Mucosa of descending colon (tissue), 3 donors: ENCODE measurements at places on chromosomes 16 and 17.

DNA sequence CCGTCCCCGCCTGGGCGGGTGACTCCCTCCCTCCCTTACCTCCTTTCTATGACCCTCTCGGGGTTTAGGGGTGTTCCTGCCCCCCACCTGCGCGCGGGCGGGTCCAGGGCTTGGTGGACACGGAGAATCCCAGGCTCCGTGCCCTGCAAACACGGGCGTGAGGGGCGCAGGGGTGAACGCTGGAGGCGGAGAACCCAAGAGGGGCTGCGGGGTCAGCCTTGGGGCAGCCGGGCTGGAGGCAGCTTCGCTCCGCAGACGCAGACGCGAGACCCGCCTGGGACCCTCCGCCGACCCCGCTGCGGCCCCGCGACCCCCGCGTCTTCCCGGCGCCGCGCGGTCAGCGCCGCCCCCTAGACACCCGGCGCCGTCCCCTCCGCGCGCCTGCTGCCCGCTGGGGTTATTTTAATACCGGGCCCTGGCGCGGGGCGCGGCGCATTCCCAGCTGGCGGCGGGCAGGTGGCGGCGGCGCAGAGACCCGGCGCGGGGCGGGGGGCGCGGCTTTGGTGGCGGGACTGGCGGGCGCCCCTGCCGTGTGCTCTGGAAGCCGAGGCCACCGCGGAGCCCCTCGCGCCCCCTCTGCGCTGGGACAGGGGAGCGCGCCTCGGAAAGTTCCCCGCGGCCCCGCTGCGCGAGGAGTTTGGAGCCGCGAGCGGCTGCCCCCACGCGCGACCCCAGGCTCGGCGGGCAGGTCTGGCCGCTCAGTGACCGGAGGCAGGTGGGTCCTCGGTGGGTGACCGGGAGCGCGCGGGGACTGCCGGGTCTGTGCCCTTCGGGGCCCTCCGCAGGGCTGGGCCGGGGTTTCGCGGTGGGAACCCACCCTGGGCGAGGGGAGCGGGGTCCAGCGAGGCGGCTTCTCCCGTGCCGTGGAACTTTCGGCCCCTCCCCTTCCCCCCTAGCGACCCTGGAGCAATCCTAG lies at the start of gene UTS2R:
TSS of gene UTS2R (plus strand) at position 433 of the 916 bp plus-strand sequence. CDS start 2,560 bp downstream, outside the sequence.
- DNase-seq, result no peak

- no peak for DNase-seq
Measured at GRCh38 chr16:16036359-16036792, 87.0 kb downstream of the ABCC1 start.

GRCh38 chr16:81005610-81006161 lies 999 bp downstream of the CMC2 start:
- DNase-seq, result peak; percentile 33

GRCh38 chr16:51816929-51817328 lies 665.9 kb upstream of the SALL1 start:
- no peak for DNase-seq

DNA sequence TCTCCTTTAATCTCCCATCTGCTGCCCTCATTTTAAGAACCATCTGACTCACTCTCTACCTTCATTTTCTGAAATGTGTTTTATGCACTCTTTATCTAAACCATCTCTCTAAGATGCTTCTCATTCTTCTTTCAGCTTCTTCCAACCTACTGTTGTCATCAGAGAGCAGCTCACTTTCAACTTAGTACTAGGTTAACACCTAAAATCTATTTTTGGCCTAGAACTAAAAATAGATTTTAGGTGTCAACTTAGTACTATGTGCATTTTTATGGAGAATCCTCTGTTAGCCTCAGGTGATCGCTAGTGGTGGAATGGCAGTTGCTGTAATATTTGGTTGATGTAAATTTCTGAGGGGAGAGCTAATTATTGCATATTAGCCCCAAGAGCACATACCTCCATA lies 277.1 kb downstream of the KCNJ2 start:
- DNase-seq, result no peak

GRCh38 chr16:17598968-17599367 lies 128.2 kb upstream of the XYLT1 start:
- DNase-seq, result no peak

DNA sequence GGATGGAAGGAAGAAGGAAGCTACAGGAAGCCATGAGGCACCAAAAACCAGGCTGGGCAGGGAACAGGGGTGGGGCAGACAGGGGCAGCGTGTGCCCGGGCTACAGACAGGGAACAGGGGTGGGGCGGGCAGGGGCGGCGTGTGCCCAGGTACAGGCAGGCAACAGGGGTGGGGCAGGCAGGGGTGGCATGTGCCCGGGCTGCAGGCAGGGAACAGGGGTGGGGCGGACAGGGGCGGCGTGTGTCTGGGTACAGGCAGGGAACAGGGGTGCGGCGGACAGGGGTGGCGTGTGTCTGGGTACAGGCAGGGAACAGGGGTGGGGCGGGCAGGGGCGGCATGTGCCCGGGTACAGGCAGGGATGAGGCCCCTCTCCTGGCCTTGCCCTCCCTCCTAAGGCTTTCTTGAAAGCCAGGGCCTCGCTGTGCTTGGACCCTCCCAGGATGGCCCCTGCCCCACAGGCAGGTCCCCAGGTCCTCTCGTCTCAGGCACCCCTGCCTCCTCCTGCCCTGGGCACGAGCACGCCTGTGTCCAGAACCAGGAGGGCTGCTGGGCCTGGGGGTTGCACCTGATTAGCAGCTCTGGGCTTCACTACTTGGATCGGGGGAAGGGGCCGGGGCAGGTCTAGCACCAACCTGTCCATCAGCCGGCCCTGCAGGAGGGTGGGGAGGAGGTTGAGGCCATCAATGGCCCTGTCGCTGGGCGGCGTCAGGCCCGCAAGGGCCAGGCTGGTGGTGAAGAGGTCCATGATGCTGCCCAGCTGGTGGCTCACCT lies 14.5 kb upstream of the APRT start:
- peak; percentile 85 for DNase-seq

DNA sequence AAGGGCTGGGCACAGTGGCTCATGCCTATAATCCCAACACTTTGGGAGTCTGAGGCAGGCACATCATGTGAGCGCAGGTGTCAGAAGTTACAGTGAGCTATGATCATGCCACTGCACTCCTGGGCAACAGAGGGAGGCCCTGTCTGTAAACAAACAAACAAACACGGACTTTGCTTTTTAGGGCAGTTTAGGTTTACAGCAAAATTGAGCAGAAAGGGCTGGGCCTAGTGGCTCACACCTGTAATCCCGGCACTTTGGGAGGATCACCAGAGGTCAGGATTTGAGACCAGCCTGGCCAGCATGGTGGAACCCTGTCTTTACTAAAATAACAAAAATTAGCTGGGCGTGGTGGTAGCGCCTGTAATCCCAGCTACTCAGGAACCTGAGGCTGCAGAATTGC lies 3.3 kb upstream of the CARHSP1 start:
- DNase-seq, result no peak

GRCh38 chr17:22145605-22146178 lies 453.4 kb downstream of the KCNJ18 start:
- no peak for DNase-seq

- no peak for DNase-seq
Measured at GRCh38 chr16:23858542-23858941, 22.8 kb downstream of the PRKCB start.

DNA sequence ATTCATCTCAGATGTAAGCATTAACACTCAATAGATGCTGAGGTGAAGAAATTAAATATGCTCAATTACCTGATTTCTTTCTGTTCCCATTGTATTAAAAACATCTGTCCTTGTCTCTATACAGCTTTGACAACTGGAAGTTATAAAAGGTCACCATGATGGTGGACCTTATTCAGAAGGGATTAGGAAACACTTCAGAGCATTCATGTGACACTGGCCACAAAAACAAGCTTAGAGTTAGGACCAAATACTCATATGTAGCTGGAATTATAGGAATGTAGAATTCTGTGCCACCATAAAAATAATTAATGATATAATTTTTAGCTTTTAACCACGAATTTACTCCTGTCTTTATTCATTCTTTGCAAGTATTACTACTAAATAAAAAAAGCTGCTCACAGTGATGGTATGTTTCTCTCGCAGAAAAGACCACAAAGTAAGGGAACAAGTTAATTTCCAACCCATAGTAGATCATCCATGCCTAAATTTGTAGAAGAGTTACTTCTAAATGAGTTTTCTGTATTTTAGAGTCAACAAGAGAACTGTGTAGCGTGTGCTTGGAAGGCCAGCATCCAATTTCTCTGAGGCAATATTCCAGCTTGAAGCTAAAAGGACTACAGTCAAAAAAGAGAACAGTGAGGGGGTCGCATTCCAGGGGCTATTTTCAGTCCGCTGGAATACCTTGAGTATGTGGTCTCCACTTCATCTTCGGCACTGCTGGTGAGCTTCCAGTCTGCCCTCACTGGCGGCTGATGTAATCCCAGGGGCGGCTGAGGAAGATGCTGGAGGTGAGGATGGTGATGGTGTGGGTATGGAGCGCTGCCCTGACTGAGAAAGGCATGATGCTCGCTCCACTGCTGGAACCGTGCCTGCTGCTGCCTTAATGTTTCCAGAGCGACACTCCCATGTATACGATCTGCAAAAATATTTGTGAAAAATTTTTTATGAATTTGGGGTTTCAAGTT lies 63.7 kb downstream of the CACNG1 start:
- no peak for DNase-seq

GRCh38 chr17:80091376-80091775 lies 10.0 kb upstream of the GAA start:
- no peak for DNase-seq

DNA sequence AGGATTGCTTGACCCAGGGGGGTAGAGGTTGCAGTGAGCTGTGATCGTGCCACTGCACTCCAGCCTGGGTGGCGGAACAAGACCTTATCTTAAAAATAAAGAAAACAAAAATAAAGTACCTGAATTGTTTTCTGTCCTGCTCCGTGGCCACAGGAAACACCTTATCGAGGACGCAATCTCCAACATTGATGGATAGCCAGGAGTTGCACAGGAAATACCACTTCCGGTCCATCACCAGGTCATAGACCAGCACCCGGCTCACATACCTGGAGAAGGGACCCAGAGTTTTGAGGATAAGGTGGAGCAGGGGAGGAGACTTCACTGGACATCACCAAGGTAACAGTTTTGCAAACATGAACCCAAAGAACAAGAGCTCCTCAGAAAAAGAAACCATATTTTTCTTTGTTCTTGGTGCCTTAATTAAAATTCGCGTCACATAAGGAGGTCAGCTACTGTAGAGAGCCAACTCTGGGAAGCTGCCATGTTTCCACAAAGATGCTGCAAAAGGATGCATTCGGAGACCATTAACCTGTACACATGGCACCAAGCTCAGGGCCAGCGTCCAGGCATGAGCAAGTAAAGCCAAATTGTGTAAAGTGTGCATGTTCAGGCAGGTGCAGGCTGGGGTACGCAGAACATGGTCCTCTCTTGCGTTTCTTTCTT lies 55.6 kb upstream of the GCSH start:
- no peak for DNase-seq

DNA sequence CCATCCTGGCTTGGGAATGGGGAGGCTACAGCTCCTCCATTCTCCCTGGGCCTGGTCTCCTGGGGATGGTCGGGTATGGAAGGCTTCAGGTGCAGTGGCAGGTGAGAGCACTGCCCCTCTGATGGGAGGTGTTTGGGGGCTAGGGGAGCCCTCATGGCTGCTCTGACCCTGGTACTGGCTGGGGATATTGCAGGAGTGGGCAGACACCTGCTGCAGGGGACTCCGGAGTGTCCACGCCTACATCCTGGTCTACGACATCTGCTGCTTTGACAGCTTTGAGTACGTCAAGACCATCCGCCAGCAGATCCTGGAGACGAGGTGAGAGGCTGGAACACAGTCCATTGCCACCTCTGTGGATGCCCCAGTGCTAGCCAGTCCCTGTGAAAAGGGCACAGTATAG lies 8.8 kb downstream of the RASL10B start:
- DNase-seq, result no peak

DNA sequence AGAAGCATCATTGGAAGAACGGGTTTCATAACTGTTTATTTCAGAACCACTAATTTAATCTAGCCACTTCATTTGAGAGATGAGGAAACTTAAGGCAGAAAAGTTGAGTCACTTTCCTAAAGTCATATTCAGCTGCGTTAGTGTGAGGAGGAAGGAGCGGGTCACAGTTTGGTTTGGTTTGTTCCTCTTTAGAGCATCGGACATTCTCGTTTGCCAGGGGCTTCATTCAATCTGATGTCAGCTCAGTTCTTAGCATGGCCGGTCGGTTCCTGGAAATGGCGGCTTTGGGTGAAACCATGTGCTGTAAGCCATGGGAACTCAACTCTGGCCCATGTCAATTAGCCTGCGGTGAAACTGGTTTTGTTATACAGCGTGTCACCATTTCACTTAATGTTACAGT lies 186.5 kb downstream of the LGALS9B start:
- DNase-seq, result no peak

DNA sequence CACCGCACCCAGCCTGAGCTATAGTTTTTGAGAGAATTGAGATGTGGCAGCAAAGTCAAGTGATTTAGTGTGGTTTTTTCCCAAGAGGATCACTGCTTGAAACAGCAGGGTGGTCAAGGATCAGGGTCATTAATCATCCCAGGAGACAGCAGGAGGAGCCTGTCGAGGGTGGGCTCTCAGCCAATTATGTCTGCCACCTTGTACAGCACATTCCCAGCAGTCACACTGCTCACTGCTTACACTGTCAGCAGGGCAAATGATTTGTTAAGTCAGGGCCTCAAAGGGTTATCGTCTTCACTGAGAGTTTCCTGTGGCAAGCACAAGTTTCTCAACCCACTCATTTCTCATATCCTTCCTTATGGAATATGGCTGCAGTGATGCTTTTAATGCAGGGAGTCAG lies 13.2 kb downstream of the B3GNT9 start:
- no peak for DNase-seq

- no peak for DNase-seq
Measured at GRCh38 chr16:57799600-57800199, 2.6 kb downstream of the KIFC3 start.

- DNase-seq, result no peak
Measured at GRCh38 chr17:79054200-79054960, 20.2 kb upstream of the ENGASE start.

- DNase-seq, result no peak
Measured at GRCh38 chr17:17419631-17420030, 57.2 kb upstream of the MED9 start.

DNA sequence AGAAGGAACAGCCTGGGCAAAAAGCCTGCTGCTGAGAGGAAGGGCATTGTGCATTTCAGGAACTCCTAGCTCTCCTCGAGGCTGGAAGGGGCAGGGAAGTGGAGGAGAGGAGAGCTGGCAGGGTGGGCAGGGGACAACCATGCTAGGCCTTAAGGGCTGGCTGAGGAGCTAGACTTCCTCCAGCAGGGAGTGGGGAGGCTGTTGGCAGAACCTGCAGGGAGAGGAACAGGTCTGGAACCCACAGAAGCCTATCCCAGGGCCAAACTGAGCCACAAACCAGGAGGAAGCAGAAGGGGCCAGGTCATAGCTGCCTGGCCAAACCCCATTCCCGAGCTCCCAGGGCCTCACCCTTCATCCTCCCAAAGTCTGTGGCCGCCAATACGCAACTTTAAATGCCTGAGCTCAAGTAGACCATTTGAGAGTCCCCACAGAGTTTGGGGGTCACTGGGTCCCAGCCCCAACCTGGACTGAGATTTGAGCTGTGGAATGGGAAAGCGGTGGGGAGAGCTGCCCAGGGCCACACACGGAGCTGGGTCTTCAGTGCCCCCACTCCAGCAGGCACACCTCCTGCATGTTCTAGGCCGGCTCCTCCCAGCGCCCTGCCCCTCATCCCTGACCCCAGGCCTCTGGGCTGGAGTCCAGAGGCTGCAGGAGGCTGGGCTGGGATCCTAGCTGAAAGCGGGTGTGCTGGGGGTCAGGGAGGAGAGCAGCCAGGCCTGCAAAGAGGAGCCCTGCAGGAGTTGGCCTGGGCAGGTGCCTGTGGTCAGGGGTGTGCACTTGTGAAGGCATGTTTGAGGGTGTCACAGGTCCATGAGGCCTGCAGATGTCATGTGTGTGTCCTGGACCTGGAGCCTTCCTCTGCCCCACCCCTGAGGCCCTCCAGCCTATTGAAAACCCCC lies 4.5 kb downstream of the CDH5 start:
- no peak for DNase-seq
